ENCODE measurements at places on chromosomes 1 and 21.

GRCh38 chr1:89652373-89652772 is 19.5 kb downstream of the LRRC8C start:
- no peak for DNase-seq

- DNase-seq, result no peak
These were observed 47.3 kb upstream of the SSBP3 start for GRCh38 chr1:54453509-54453908.

- no peak for DNase-seq
These were observed 18.0 kb upstream of the LRRC8D start for GRCh38 chr1:89802841-89803240.

DNA sequence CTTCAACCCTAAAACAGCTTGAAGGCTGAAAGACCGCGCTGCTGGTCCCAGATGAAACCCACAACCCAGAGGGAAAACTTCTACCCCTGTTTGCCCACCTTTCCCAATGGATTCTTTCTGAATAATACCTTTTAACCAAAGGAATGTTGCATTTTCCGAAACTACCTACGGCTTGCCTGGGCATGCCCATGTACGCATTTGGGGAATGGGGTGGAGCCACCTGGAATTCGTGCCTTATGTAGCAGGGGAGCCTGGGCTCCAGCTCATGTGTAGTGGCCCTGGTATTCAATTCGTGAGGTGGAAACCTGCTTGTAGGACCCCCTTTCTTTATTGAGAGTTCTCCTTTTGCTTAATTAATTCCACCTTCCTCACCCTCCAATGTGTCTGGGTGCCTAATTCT is 256.6 kb upstream of the RGS18 start:
- DNase-seq, result no peak

GRCh38 chr1:167122568-167122967 is 28.7 kb downstream of the STYXL2 start:
- no peak for DNase-seq

Measured in CD4-positive, alpha-beta T cell treated with Interleukin-6 for 4 hours (primary cell).